ENCODE measurements at places on chromosomes 13 and 19.
A peak's percentile ranks its signal among the peaks of the same experiment; 100 is the strongest.

DNA sequence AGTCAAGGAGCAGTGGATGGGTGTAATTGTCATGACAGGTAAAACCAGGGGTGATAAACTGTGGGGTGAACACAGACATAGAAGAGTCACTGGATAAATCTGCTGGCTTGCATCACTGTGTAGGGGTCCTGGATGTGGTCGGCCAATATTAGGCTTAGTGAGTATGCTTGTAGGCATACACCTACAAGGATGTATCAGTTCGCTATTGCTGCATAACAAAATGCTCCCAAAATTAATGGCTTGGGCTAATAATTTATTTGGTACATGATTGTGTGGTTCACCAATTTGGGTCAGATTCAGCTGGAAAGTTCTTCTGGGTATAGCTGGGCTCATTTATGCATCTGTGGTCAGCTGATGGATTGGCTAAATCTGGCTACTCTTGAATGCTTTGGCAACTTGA lies 11.2 kb upstream of the EVI5L start:
- no peak for DNase-seq

- DNase-seq: peak; percentile 63
These were observed 5.0 kb downstream of the PBX4 start for GRCh38 chr19:19613506-19613905.

GRCh38 chr13:113897966-113898365 lies 34.1 kb upstream of the GAS6 start:
- no peak for DNase-seq

DNA sequence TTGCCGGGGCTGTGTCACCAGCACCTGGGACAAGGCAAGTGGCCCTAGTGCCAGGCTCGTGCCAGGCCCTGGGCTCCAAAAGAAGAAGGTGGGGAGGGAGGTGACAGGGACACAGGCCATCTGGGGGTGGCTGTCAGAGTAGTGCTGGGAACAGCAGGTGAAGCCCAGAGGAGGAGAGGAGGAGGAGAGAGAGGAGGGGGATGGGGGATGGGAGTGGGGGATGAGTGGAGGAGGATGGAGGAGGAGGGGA lies 18.7 kb downstream of the LSM4 start:
- no peak for DNase-seq

DNA sequence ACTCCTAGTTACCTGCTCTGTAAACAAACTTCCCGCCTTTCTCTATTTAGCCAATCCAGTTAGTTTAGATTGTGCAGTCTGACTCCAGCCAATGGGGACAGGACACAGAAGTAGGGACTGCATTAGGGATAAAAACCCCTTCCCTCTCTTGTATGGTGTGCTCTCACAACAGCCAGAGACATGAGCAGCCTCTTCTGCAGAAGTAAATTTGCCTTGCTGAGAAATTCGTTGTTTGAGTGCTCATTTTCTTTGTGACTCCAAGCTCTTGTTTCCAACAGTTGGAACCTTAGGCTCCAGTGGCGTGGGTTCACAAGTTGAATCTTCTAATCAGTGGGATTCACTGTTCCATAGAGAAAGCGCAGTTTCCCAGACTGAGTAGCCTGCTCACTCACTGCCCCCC lies 66.1 kb downstream of the ZNF93 start:
- no peak for DNase-seq

GRCh38 chr19:50632151-50632835 lies 7.4 kb downstream of the SYT3 start:
- DNase-seq: no peak

DNA sequence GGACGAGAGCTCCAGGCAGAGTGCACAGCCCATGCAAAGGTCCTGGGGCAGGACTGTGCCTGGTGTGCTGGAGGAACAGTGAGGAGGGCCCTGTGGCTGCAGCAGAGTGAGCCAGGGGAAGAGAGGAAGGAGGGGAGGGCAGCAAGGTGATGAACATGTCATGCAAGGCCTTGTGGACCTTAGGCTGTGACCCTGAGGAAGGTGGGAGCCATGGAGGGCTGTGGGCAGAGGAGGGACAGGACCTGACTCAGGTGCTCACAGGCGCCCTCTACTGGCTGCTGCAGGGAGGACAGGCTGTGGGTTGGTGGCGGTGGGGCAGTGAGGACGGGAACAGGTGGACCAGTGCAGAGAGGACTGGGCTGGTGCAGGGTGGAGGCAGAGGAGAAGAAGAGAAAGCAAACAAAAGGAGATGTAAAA lies 170.3 kb downstream of the PTPRS start:
- DNase-seq: no peak

DNA sequence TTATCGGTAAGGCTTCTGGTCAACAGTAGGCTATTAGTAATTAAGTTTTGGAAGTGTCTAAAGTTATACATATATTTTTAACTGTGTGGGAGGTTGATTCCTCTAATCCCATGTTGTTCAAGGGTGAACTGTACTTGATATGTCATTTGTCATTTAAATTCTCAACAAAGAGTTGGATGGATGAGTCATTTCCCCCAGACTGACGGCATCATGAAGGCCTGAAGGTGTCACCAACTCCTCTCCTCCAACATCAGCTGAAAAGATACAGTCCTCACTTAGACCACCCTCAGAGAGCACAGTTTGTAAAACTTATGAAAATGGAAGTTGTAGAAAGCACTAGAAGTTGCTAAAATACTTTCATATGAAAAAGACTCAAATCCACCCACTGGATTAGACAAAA lies 48.8 kb downstream of the DCLK1 start:
- no peak for DNase-seq

GRCh38 chr19:8518536-8518935 lies 4.6 kb upstream of the ZNF414 start:
- DNase-seq: no peak

DNA sequence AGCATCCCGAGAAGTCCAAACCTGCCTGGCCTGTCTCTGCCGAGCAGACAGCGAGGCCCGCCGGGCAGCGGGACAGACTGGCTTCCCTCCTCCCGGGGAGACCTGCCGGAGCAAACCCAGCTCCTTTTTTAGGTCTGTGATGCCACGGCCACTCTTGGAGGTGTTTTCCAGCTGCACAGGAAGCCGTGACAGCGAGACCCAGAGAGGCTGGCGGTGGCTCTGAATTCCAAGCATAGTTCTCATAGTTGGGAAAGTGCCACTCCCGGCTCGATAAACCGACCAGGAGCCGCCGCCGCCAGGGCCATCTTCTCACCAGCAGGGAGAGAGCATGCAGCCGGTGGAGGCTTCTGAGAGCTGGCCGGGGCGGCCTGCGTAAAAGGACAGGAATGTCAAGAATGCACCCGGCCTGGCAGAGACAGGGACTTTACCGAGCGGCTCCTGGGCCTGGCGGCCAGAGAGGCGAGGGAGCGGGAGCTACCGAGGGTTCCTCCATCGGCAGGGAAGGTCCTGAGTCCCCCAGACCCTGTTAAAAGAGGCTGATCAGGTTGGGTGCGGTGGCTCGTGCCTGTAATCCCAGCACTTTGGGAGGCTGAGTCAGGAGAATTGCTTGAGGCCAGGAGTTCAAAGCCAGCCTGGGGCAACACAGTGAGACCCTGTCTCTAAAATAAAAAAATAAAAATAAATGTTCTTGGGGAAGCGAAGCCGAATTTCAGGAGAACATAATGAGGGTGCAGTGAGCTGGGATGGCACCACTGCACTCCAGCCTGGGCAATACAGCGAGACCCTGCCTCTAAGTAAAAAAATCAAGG lies 64.9 kb downstream of the GADD45B start:
- DNase-seq: peak; percentile 90

GRCh38 chr19:28443361-28443760 lies 769.6 kb downstream of the UQCRFS1 start:
- no peak for DNase-seq

All from HCT116 (cell line).